Breast epithelium (tissue), 4 donors: ENCODE measurements at places on chromosomes 1 and 21. TPM values are rescaled to one million over a fixed set of nuclear protein-coding genes. Genes with fewer than 3 reads are reported as not detected.

CAPN9 gene
- total RNA-seq = not detected

OSBPL9 gene
- total RNA-seq = 213 TPM

- no peaks in the 10 kb centered on the region for H3K36me3 ChIP-seq
- DNase-seq = no peak
- H3K4me3 ChIP-seq = no peak overlapping the region
- H3K27ac ChIP-seq = peak overlapping the region; percentile 94
These were observed 32.4 kb upstream of the ECE1 start for GRCh38 chr1:21322681-21323016.

DNA sequence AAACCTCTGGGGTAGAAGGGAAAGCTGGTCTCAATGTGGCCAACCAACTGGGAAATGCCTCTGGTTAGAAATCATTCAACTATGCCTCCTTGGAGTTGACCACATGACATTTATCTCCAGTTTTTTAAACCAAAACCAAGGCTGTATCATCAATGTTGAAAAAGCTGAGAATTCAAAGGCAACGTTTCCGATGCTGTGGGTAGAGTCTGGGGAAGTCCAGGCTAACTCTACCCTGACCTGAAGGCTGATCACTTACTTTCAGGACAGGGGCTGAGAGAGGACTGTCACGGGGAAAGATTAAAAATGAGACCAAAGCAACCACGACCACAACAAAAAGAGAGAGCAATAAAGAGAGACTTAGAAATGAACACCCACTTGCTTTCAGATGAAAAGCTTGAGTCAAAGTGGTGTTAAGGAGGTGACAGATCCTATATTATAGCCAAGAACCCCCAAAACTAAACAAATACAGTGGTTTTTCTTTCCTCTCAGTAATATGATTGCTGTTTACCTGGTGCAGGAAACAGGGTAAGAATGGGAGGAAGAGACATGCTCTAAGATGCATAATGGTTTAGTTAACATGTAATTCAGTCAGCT lies 90.8 kb upstream of the TNFSF4 start:
- H3K27ac ChIP-seq = no peak overlapping the region
- H3K36me3 ChIP-seq = no peaks in the 10 kb centered on the region
- no peak overlapping the region for H3K4me3 ChIP-seq
- H3K27me3 ChIP-seq = no peaks in the 10 kb centered on the region
- DNase-seq = no peak

DNA sequence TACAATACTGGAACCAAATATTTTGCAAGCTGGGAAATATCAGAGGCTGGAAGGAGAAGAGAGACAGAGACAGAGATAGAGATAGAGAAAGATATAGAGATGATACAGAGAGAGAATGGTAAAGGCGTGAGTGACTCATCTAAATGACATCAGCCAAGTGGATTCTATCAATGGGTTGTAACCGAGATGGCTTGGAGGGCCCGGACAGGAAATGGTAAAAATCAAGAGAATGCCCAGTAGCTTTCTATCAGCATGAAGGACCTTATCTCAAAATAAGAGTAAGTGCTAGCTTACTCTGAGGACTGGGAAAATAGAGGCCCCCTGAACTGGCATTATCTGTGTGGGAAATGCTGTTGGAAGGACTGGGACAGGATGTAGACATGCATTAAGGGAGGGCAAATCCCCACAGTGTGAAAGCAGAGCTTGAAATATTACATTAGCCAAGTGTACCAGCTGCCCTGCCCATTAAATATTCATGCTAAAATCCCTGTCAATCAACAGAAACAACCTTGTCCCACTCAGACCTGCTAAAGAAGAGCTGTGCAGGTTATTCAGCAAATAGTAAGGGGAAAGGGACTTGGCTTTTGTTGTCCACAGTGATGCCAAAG lies 76.6 kb upstream of the ZNF644 start:
- no peaks in the 10 kb centered on the region for H3K27me3 ChIP-seq
- peak overlapping the region; percentile 67 for H3K27ac ChIP-seq
- H3K36me3 ChIP-seq = no peaks in the 10 kb centered on the region
- DNase-seq = no peak
- no peak overlapping the region for H3K4me3 ChIP-seq
- H3K4me1 ChIP-seq = no peaks in the 10 kb centered on the region

LCE3D gene
- not detected for total RNA-seq

SRP9 gene
- 205 TPM for total RNA-seq

GRCh38 chr1:201468501-201468843 lies 516 bp downstream of the PHLDA3 start:
- H3K27ac ChIP-seq = peak overlapping the region; percentile 93
- H3K36me3 ChIP-seq = no peaks in the 10 kb centered on the region
- H3K4me3 ChIP-seq = peak overlapping the region; percentile 64
- peaks cover 19% of the 10 kb centered on the region for H3K4me1 ChIP-seq
- no peak for DNase-seq
- no peaks in the 10 kb centered on the region for H3K27me3 ChIP-seq

TFF2 gene
- total RNA-seq = not detected

DNA sequence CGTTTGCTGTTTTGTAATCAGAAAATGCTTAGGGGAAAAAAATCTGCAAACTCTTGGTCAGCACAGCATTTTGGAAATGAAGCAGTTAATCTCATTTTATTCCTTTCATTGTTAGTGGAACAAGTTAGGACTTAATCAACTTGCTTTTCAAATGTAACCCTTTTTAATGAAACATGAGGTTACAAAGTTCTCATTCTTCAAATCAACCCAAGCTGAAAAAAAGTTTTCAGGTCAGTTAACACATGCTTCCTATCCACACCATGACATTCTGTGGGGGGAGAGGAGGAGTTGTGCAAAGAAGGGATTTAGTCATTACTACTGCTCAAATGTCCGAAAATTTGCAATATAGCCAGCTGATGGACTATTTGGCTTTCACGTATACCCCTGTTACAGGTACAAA lies 283.2 kb upstream of the LYPLAL1 start:
- no peaks in the 10 kb centered on the region for H3K27me3 ChIP-seq
- no peak overlapping the region for H3K27ac ChIP-seq
- no peak for DNase-seq
- H3K36me3 ChIP-seq = no peaks in the 10 kb centered on the region

DNA sequence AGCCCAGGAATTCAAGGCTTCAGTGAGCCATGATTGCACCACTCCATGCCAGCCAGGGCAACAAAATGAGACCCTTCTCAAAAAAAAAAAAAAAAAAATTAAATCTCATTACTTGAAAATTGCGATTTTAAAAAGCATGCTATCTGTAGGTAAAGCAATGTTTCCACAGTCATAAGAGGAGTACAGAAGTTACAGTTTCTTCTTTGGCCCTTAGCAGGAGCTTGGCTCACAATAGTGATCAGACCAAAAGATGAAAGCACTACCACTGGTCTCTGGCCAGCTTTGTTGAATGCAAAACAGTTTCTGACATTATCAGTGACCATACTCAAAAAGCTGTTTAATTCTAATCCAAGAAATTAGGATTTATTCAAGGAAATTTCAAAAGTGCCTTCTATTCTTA lies 31.2 kb downstream of the VAV3 start:
- DNase-seq = no peak
- no peak overlapping the region for H3K27ac ChIP-seq
- no peak overlapping the region for H3K4me3 ChIP-seq
- H3K36me3 ChIP-seq = no peaks in the 10 kb centered on the region
- no peaks in the 10 kb centered on the region for H3K27me3 ChIP-seq

GRCh38 chr1:111647736-111648135 lies 28.1 kb downstream of the RAP1A start:
- H3K36me3 ChIP-seq = no peaks in the 10 kb centered on the region
- no peaks in the 10 kb centered on the region for H3K27me3 ChIP-seq
- no peak overlapping the region for H3K4me3 ChIP-seq
- H3K27ac ChIP-seq = no peak overlapping the region

DTL gene
- total RNA-seq = 0.66 TPM

TMEM9 gene
- total RNA-seq = 99.8 TPM

- H3K27ac ChIP-seq = peak overlapping the region; percentile 78
- no peak overlapping the region for H3K4me3 ChIP-seq
- no peaks in the 10 kb centered on the region for H3K36me3 ChIP-seq
- no peaks in the 10 kb centered on the region for H3K4me1 ChIP-seq
These were observed 45.5 kb upstream of the IRF2BP2 start for GRCh38 chr1:234655328-234656069.

PRAMEF8 gene
- total RNA-seq = not detected

DNA sequence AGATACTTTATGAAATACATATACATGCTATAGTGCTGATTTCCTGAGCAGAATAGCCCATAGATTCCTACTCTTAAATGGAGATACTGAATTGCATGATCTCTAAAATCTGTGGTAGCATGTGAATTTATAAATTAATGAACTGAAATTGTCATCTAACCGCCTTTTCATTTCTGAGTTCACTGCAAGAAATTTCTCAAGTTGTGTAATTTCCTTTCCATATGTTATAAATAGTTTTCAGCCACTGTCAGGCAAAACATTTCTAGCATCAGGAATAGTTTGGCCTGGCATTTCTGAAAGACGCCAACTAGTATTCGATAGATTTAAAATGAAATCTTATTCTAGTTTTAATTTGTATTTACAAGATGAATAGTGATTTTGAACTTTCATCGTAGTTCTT lies 310.1 kb downstream of the USH2A start:
- H3K27ac ChIP-seq = no peak overlapping the region
- H3K4me3 ChIP-seq = no peak overlapping the region
- no peaks in the 10 kb centered on the region for H3K27me3 ChIP-seq
- H3K36me3 ChIP-seq = no peaks in the 10 kb centered on the region

DNA sequence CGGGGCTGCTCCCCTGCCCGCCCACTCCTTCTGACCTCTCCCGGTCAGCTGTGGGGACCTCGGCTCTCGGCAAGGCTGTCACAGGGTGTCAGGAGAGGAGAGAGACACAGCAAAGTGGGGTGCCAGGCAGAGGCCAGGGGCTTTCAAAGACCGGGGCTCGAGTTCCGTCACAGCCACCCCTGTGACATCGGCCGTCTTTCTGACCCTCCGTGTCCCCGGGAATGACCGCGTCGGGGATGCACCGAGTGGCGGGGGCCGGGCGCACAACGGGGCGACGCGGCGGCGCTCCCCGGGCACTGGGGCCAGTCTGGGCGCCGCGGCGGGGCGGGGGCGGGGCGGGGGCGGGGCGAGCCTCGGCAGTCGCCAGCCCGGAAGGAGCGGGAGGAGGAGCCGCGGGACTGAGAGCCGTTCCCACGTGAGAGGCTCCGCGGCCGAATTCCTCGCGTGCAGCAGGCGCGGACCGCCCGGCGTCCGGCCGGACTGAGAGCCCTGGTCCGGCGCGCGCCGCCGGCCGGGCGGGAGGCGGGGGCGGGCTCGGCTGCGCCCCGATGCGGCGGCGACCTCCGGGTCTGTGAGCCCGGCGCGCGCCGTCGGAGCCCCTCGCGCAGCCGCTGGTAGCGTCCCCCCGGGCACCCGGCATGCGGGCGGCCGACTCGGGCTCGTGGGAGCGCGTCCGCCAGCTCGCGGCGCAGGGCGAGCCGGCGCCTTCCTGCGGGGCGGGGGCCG lies 229.7 kb upstream of the TMEM51 start:
- H3K4me1 ChIP-seq = peaks cover 10% of the 10 kb centered on the region
- H3K36me3 ChIP-seq = no peaks in the 10 kb centered on the region
- DNase-seq = peak; percentile 69
- H3K27me3 ChIP-seq = no peaks in the 10 kb centered on the region

GRCh38 chr1:47616036-47616435 lies 178.2 kb downstream of the FOXD2 start:
- no peak overlapping the region for H3K27ac ChIP-seq
- no peaks in the 10 kb centered on the region for H3K27me3 ChIP-seq
- H3K4me3 ChIP-seq = no peak overlapping the region
- H3K4me1 ChIP-seq = no peaks in the 10 kb centered on the region

GRCh38 chr1:101154547-101154946 lies 82.3 kb upstream of the S1PR1 start:
- no peak for DNase-seq
- no peaks in the 10 kb centered on the region for H3K27me3 ChIP-seq
- H3K27ac ChIP-seq = no peak overlapping the region
- H3K4me1 ChIP-seq = no peaks in the 10 kb centered on the region

DNA sequence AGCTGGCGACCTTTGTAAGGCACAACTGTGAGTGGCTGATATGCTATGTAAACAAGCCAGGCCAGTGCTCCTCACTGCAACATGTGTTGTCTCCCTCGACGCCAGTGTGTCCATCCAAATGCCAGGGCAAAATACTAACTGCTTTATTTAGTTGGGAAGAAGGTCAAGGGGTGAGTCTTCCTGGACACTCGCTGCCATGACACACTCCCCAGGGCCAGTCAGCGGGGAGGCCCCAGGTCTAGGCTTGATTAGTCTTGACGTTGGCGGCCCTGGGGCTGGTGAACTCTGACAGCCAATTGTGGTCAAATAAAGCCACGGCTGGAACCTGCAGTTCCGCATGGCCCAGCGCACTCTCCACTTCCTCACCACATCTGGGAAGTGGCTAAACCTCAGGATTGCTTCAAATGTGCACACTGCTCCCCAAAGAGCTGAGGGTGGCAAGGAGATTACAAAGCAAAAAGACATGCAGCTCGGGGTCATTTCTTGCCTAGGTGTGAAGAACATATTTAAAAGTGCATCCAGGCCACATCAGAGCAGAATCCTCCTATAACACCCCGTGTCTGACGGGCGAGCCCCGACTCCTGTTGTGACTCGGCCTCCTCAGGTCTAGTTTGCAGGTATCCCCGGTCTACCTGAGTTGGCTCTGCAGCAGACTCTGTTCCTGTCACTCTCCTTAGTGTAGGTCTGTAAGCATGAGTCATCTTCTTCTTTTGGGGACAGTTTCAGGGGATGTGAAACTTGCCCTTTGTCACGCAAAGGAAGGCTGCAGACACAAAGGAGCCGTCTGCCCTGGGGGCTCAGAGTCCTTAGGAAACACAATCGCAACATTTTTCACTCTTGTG lies 183.5 kb downstream of the RUNX1 start:
- no peak overlapping the region for H3K4me3 ChIP-seq
- peaks cover 7% of the 10 kb centered on the region for H3K4me1 ChIP-seq
- no peaks in the 10 kb centered on the region for H3K27me3 ChIP-seq
- H3K36me3 ChIP-seq = no peaks in the 10 kb centered on the region

ADAM30 gene
- not detected for total RNA-seq

RAVER2 gene
- total RNA-seq = 21.1 TPM

DNA sequence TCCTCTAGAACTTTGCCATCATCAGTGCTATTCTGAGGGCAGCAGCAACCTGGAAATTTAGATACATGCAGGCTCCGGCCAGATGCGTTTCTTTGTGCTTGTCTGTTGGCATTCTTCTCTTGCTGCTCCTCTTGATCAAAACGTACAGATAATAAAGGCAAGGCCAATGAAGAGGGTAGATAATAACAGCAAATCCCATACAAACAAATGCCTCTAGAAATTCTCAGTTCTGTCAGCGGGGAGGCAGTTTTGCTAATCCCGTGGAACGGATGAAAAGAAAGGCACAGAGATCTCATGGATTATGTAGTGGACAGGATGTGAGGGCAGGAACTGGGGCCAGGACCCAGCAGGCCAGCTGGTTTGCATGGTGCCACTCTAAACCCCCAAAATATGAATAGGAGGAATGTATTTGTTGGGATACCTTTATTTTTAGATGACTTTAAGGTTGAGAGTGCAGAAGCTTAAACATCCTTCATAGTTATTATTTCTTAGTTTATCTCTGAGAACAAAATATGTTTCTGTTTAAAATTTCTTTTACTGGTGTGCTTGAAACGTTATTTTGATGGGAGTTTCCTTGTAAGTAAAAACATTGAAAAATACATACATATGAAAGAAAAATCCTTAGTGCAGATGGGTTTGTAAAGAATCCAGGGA lies 1.5 kb downstream of the ITSN1 start:
- H3K27me3 ChIP-seq = no peaks in the 10 kb centered on the region
- no peaks in the 10 kb centered on the region for H3K4me1 ChIP-seq

PGLYRP4 gene
- not detected for total RNA-seq

ARHGAP29 gene
- 70.8 TPM for total RNA-seq

LORICRIN gene
- not detected for total RNA-seq

GRCh38 chr1:119676571-119677206 lies 28.6 kb upstream of the ZNF697 start:
- H3K36me3 ChIP-seq = no peaks in the 10 kb centered on the region
- no peaks in the 10 kb centered on the region for H3K4me1 ChIP-seq
- no peak for DNase-seq
- no peak overlapping the region for H3K4me3 ChIP-seq
- no peaks in the 10 kb centered on the region for H3K27me3 ChIP-seq
- H3K27ac ChIP-seq = peak overlapping the region; percentile 50

CD48 gene
- total RNA-seq = 8.8 TPM
